Pulmonary artery endothelial cell (primary cell): ENCODE measurements at places on chromosomes 4 and X. TPM values are rescaled to one million over a fixed set of nuclear protein-coding genes. Genes with fewer than 3 reads are reported as not detected.

SORCS2 gene
- 0.11 TPM in 1 of 2 replicates, not detected in the other for total RNA-seq

TSPAN6 gene
- 43.8 and 60.5 TPM in 2 replicates for total RNA-seq

ERVMER34-1 gene
- under 0.01 TPM in 1 of 2 replicates, not detected in the other for total RNA-seq

DCAF12L1 gene
- total RNA-seq: 0.07 TPM in 1 of 2 replicates, not detected in the other

CCDC158 gene
- total RNA-seq: not detected in 2 replicates

MAD2L1 gene
- total RNA-seq: 47.7 and 53.8 TPM in 2 replicates

MAP3K15 gene
- total RNA-seq: 0.13 and 0.14 TPM in 2 replicates

NHSL2 gene
- 21.2 and 22.0 TPM in 2 replicates for total RNA-seq

MAGED4 gene
- total RNA-seq: 2.2 and 3.2 TPM in 2 replicates

BEX2 gene
- total RNA-seq: 0.67 and 0.86 TPM in 2 replicates

CXCL8 gene
- total RNA-seq: 311 and 535 TPM in 2 replicates

RTL3 gene
- total RNA-seq: not detected in 2 replicates

CHST7 gene
- total RNA-seq: 31.5 and 33.4 TPM in 2 replicates

OTUD6A gene
- total RNA-seq: not detected in 2 replicates

CITED1 gene
- total RNA-seq: 0.07 and 0.13 TPM in 2 replicates

COL25A1 gene
- total RNA-seq: 0.14 and 4.0 TPM in 2 replicates

SMIM10 gene
- 1.3 and 2.2 TPM in 2 replicates for total RNA-seq

XG gene
- 0.60 and 1.5 TPM in 2 replicates for total RNA-seq

TBX22 gene
- not detected in 2 replicates for total RNA-seq

EPGN gene
- 0.13 TPM in 1 of 2 replicates, not detected in the other for total RNA-seq

NLGN3 gene
- total RNA-seq: 0.04 and 0.13 TPM in 2 replicates

FAM133A gene
- not detected in 2 replicates for total RNA-seq

GABRE gene
- total RNA-seq: 3.7 and 7.1 TPM in 2 replicates

EREG gene
- total RNA-seq: not detected in 2 replicates

MAGEA10 gene
- not detected in 2 replicates for total RNA-seq

STPG2 gene
- total RNA-seq: 0.07 and 0.14 TPM in 2 replicates

FAM9A gene
- not detected in 2 replicates for total RNA-seq

PFKFB1 gene
- not detected in 2 replicates for total RNA-seq

F8A1 gene
- total RNA-seq: 2.0 and 2.8 TPM in 2 replicates

WDR13 gene
- total RNA-seq: 137 and 223 TPM in 2 replicates

DGKK gene
- under 0.01 TPM in 1 of 2 replicates, not detected in the other for total RNA-seq

CXCL11 gene
- 1.9 and 2.6 TPM in 2 replicates for total RNA-seq

PDHA2 gene
- not detected in 2 replicates for total RNA-seq

ANXA10 gene
- not detected in 2 replicates for total RNA-seq

PABPC5 gene
- total RNA-seq: 0.92 and 2.0 TPM in 2 replicates

NAT8L gene
- total RNA-seq: 0.07 and 0.20 TPM in 2 replicates

SEC24D gene
- total RNA-seq: 50.4 and 54.6 TPM in 2 replicates

FAM114A1 gene
- total RNA-seq: 117 and 180 TPM in 2 replicates

ARL13A gene
- total RNA-seq: not detected in 2 replicates

STS gene
- total RNA-seq: 1.9 and 2.3 TPM in 2 replicates

SYTL5 gene
- total RNA-seq: not detected in 2 replicates

UGT8 gene
- total RNA-seq: not detected in 2 replicates

METTL14 gene
- 17.5 and 32.2 TPM in 2 replicates for total RNA-seq

TBC1D9 gene
- 61.5 and 75.9 TPM in 2 replicates for total RNA-seq

MAGEA4 gene
- not detected in 2 replicates for total RNA-seq

SCML1 gene
- total RNA-seq: 7.8 and 8.5 TPM in 2 replicates

INTU gene
- 2.0 and 5.0 TPM in 2 replicates for total RNA-seq

PLK4 gene
- 19.2 and 33.5 TPM in 2 replicates for total RNA-seq

ASB11 gene
- total RNA-seq: not detected in 2 replicates

PGAM4 gene
- total RNA-seq: 0.14 TPM in 1 of 2 replicates, not detected in the other

F8A2 gene
- total RNA-seq: not detected in 2 replicates

NONO gene
- 488 and 525 TPM in 2 replicates for total RNA-seq

MAGEB1 gene
- total RNA-seq: not detected in 2 replicates

MGARP gene
- 55.8 and 57.2 TPM in 2 replicates for total RNA-seq

UTP14A gene
- 23.5 and 30.0 TPM in 2 replicates for total RNA-seq
